ENCODE measurements at places on chromosomes 11 and 22.

DNA sequence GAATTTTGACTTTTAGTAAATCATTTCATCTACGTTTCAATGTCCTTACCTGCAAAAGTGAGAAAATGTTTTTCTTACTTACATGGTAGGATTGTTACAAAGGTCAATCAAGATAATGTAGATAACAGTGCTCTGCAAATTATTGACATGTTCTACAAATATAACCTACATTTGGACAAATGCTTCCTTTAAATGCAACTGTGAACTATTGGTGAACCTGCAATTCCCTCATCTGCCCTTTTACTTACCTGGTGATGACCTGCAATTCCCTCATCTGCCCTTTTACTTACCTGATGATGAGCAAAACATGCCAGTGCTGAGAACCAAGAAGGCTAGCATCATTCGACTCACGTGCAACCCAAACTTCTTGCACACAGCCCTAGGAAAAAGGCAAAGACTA lies 11.1 kb downstream of the ALG9 start:
- no peak for DNase-seq

DNA sequence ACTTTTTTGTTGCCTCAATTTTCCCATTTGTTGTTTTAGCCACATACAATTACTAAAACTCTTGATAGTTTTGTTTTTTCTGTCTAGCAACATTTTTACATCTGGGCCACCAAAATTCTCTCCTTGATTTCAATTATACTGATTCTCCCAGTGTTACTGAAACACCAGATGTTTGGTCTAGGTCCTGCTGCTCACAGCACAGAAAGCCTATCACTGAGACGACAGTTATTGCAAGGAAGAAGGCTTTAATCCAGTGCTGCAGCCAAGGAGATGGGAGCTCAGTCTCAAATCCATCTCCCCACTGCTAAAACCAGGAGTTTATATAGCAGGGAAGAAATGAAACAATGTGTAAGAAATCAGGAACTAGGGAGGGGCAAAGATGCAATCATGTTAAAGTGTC lies 837.7 kb upstream of the CNTN5 start:
- DNase-seq: no peak

GRCh38 chr11:282171-282570 lies 4.0 kb downstream of the NLRP6 start:
- no peak for DNase-seq

GRCh38 chr11:122852074-122852795 lies 13.9 kb downstream of the CRTAM start:
- no peak for DNase-seq

- peak; percentile 85 for DNase-seq
Observed at GRCh38 chr11:8099291-8099899, 18.4 kb downstream of the TUB start.

DNA sequence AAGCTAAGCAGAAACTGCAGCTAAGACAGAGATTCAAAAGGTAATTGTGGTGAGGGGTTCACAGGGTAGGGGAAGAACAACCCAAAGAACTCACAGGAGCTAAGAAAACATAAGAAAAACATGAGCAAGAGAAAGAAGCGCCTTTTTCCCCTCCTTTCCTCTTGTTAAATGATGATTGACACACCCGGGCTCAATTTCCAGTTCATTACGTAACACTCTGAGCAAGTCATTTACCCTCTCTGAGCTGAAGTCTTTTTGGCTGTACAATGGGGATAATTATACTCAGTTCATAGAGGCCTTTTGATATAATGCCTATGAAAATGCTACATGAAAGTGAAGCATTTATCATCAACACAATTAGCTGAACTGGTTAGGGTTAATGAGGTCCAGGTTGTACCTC lies 17.2 kb downstream of the LRP4 start:
- no peak for DNase-seq

DNA sequence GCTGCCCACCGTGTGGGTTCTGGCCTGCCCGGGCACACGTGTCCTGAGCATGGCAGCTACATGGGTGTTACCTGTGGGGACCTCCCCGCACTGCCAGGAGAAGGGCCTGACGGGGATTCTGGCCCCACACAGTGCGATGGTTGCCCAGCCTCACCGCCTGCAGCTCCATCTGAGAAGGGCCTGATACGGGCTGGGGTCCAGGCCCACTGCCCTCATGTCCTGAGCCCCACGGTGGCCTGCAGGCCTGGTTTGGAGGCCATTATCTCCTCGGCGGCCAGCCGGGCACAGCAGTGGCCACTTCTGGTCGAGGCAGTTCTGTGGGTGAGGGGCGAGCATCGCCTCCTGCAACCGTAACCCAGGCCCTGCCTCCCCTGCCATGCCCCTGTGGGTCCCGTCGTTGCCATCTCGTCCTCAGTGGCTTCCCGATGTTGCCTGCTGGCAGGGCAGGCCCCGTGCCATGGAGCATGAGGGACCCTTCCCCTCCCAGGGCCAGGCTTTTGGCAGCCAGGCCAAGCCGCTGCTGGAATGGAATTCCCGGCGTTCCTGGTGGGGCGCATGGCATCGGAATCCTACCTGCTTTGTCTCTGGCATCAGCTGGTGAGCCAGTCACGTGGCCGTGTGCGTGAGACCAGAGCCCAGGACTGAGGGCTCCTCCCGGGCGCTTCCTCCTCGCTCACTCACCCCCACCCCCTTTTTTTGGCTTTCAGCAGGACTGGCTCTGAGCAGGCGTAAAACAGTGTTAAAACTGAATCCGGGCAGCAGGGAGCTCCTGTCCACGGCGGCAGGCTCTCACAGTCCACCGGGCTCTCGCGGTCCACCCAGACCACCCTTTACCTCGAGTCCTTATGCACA lies 71.9 kb upstream of the PPARA start:
- peak; percentile 57 for DNase-seq

- DNase-seq: peak; percentile 95
Observed at GRCh38 chr11:8056810-8057463, 24.1 kb upstream of the TUB start.

DNA sequence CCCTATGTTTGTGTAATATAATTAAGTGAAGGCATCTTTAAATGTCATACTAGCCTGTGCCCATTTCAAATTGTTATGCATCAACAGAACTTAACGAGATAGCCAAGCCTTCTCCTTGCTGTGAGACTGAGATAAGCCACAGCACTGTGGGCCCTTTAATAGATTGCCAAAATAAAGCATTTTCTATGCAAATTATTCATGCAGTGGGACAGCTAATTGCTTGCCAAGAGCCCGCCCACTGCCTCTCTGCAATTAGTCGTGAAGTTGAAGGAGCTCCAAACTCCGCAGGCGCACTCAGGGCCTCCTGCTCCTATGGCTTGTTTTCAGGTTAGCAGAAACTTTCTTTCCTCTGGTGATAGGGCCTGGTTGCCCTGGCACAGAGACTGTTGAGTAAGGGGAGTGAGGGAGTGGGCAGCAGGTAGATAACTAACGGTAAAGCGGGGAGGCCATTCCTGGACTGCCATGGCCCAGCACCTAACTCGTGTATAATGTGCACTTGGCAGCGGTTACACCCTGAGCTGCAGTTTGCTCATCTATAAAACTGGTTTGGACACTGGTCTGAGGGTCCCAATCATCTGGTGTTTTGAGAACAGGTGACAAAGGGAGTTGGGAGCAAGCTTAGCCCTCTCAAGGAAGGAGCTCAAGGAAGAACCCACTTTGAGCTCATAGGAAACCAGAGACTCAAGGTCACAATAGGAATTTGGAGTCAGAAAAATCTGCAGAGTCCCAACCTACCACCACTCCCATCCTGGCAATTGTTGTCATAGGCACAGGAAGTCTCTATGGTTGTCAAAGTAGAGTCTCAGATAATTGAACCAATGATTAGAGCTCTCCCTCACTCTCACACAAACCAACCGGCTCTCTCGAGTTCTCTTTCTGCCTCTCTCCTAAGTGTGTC lies 33.9 kb upstream of the RIC3 start:
- no peak for DNase-seq

DNA sequence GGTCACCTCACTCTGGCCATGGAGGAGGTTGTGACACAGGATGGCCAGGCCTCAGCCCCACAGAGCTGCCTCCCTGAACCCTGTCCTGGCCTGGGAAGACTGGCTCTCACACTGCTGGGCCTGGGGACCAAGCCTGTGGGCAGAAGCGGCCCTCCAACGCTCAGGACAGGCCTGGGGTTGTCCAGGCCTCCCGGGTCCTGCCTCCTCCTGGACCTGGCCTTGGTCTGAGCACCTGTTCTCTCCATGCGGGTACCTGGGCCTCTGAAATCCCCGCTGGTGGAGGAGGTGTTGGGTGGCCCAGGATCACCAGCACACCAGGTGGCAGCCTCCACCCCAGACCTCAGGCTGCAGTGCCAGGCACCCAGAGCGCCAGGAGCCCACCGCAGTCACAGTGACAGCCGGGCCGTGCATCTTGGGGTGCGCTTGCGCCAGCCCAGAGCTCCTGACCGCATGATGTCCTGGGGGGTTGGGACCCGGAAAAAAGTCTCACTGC lies 16.1 kb upstream of the PIM3 start:
- DNase-seq: no peak

DNA sequence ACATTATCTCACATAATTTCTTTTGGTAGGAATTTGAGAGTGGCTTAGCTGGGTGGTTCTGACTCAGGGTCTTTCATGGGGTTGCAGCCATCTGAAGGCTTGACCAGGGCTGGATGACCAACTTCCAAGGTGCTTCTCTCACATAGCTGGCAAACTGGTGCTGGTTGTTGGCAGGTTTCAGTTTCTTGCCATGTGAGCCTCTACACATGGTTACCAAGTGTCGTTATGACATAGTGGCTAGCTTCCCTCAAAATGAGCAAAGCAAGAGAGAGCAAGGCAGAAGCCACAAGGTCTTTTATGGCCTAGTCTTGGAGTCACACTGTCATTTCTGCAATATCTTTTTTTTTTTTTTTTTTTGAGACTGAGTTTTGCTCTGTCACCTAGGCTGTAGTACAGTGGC lies 4.2 kb upstream of the TFIP11 start:
- no peak for DNase-seq

- peak; percentile 58 for DNase-seq
Observed at GRCh38 chr11:15006139-15006759, 34.1 kb upstream of the CALCA start.

GRCh38 chr11:8543278-8543677 lies 50.8 kb downstream of the STK33 start:
- DNase-seq: no peak

- DNase-seq: no peak
Observed at GRCh38 chr11:121113611-121114010, 12.6 kb downstream of the TECTA start.

GRCh38 chr11:105989124-105989523 lies 32.9 kb downstream of the MSANTD4 start:
- DNase-seq: no peak

- peak; percentile 45 for DNase-seq
Observed at GRCh38 chr11:117070016-117070415, 28.2 kb downstream of the SIK3 start.

- no peak for DNase-seq
Observed at GRCh38 chr11:23539556-23539955, 679.3 kb upstream of the CCDC179 start.

DNA sequence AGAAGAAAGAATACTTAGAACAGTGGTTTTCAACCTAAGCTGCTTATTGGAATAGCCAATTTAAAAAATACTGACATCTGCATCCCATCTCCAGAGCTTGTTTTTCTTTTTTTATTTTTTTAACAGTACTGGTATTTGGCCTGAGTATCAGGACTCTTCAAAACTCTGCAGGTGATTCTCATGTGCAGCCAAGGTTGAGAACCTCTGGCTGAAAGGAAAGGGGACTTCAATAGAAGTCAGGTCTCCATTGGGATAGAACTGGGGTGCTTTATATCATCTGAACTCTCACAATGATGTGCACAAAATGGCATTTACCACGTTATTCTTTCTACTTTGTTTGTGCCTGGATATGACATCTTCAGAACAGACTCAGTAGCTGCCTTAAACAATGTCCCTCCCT lies 55.3 kb downstream of the BBOX1 start:
- DNase-seq: no peak

GRCh38 chr22:44962741-44963454 lies 46.9 kb downstream of the PHF21B start:
- DNase-seq: no peak

DNA sequence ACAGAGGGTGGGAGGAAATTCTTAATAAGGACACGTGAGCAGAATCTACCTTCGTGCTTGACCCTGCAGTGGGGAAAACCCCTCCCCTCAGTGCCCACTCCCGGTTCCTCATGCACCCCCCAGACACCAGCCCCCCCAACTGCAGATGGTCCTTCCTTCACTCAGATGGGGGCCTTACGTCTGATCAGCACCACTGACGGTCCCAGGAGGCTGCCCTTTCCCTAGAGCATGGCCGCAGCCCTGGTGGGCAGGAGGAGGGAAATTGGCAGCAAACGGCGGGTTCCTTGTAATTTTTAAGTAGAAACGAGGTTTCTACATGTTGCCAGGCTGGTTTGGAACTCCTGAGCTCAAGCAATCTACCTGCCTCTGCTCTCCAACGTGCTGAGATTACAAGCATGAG lies 477.7 kb downstream of the TBC1D22A start:
- no peak for DNase-seq

DNA sequence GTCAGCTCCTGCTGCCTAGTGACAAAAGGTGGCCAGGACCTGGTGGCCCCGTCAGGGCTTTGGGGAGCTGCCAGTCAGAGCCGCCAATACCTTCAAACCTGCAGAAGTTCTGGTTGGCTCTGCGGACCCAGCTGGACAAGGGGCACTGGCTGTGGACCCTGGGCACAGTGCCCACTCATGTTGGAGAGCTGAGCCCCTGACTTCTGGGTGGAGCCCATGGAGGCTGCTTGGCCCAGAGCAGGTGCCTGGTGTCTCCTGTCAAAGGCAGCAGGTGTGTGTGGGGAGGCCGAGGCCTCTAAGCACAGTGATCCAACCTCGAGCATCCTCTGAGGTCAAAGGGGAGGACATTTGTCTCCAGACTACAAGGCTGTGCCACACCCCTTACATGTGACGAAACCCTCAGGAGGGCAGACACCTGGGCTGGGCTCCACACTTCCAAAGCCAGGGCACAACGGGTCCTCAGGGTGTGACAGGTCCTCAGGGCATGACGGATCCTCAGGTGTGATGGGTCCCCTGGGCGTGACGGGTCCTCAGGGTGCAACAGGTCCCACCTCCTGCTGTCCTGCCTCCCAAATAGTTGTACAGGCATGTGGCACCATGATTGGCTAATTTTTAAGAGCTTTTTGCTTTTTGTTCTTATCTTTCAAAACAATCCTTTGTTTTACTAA lies 37.0 kb downstream of the MUC2 start:
- no peak for DNase-seq

- no peak for DNase-seq
Observed at GRCh38 chr11:44839458-44840084, 111.1 kb downstream of the TP53I11 start.

DNA sequence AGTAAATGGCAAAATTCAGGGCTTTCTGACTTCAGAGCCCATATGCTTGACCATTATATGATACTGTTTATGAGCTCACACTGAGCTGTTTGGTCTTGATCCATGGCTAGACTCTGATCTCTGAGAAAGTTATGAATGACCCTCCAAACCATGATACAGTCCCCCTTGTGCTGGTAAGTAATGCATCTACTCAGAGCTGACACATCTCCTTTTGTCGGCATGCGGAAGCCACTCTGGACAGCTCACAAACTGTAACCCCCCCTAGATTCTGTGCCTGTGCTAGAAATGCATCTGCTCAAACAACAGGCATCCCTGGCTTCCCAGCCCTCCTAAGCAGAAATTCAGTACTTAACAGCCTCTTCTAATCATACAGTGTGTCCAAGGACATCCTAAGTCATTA lies 150.8 kb upstream of the RAG2 start:
- DNase-seq: no peak

- no peak for DNase-seq
Observed at GRCh38 chr22:48316257-48317250, 1511.1 kb downstream of the BRD1 start.

Data from fibroblast of villous mesenchyme (primary cell).